Stimulated activated CD4-positive, alpha-beta T cell treated with anti-CD3 and anti-CD28 coated beads, Interleukin-12 subunit alpha, Interleukin-12 subunit beta, amount 100 ng/mL, for 4 hours (primary cell): ENCODE measurements at places on chromosomes 3 and 15.

DNA sequence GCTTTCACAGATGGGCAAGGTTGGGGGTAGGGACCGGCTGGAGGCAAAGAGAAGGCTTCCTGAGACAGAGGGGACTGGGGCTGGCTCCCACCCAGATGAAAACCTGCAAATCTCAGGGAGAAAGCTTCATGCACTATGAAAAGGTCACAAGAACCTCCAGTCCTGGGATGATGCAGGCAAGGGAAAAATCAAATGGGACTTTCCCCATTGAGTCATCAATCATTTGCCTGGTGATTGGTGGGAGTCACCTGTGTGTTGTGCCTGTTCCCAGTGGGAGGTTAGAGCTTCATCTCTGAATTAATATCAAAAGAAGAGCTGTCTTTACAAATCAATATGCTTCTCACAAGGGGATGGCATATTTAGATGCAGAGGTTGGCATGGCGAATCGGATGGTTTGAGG is 49.9 kb downstream of the CACNA1D start:
- DNase-seq = no peak

- DNase-seq = peak; percentile 47
Measured at GRCh38 chr3:129314386-129315222, 35.9 kb downstream of the HMCES start.

DNA sequence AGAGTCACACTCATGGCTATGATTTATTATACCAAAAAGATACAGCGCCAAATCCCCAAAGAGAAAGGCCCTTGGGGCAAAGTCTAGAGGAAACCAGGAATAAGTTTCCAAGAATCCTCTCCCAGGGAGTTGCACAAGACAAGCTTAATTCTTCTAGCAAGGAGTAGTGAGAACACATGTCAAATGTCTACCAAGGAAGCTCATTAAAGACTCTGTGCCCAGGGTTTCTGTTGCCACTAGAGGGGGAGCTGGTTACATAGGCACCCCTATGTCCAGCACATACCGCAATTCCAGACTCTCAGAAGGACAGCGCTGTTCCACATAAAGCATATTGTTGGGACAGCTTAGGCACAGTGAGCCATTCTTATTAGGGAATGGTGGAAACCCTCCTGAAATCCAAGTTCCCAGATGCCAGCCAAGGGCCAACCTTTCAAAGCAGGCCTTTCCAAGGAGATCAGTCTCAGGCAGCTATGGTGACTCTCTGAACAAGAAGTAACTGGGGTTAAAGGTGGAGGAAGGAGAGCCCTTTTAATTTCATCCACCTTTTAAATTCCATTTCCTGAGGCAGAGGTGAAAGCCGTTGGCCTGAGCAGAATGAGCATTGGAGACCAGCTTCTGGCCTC is 194.2 kb downstream of the UACA start:
- no peak for DNase-seq

GRCh38 chr3:172203522-172204258 is 164.3 kb downstream of the FNDC3B start:
- DNase-seq = no peak

- DNase-seq = no peak
Measured at GRCh38 chr3:71611099-71611498, 27.6 kb upstream of the FOXP1 start.

DNA sequence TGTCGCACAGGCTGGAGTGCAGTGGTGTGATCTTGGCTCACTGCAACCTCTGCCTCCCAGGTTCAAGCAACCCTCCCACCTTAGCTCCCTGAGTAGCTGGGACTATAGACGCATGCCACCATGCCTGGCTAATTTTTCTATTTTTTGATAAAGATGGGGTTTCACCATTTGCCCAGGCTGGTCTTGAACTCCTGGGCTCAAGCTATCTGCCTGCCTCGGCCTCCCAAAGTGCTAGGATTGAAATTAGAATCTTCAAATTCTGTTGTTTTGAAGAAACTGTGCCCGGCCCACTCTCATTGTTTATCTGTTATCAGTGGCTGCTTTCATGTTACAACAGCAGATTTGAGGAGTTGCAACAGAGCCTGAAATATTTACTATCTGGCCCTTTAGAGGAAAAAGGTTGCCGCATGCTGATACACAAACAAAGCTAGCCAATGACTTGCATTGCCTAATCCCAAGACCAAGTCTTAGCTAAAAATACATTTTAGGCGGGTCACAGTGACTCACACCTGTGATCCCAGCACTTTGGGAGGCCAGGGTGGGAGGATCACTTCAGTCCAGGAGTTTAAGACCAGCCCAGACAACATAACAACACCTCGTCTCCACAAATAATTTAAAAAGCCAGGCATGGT is 43.2 kb upstream of the PPP4R2 start:
- no peak for DNase-seq
